Bronchial epithelial cell (primary cell): ENCODE measurements at places on chromosomes 3 and 15. TPM values are rescaled to one million over a fixed set of nuclear protein-coding genes. Genes with fewer than 3 reads are reported as not detected.
A peak's percentile ranks its signal among the peaks of the same experiment; 100 is the strongest.

DNA sequence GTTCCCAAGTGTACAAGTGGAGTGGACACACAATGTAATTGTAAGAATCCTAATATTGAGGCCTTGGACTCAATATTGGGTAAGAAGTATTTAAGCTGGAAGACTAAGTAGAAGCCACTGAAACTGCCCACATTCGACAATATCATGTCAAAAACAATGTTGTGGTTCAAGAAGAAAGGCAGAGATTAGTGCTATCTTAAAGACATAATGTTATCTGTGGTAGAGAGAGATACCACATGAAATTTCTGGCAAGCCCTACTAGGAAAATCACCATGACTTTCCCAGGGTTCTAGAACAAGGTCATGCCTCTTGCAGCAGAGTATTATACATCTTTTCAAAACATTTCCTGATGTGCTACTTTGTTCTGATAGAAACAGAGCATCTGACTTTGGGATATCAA is 192.6 kb downstream of the RAP2B start:
- DNase-seq = no peak

DNA sequence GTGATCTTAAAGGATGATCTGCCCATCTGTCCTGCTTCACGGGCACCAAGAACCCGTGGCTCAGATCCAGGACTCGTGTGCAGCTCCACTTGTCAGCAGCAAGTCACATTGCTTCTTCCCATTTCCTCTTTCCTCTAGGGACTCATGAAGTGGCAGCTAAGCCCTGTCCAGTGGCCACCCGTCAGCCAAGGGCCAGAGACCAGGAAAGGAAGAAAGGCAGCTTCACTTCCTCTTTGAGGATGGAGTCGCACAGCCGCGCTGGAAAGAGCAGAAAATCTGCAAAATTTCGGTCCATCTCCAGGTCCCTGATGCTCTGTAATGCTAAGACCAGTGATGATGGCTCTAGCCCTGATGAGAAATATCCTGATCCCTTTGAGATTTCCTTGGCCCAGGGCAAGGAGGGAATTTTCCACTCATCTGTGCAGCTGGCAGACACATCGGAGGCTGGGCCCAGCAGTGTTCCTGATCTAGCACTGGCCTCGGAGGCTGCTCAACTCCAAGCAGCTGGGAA is 28.5 kb downstream of the IL16 start:
- no peak for DNase-seq

ISL2 gene
- total RNA-seq = 0.26 TPM in 1 of 2 replicates, not detected in the other

- peak; percentile 87 for DNase-seq
Measured at GRCh38 chr3:170488802-170489201, 70.1 kb downstream of the CLDN11 start.

DNA sequence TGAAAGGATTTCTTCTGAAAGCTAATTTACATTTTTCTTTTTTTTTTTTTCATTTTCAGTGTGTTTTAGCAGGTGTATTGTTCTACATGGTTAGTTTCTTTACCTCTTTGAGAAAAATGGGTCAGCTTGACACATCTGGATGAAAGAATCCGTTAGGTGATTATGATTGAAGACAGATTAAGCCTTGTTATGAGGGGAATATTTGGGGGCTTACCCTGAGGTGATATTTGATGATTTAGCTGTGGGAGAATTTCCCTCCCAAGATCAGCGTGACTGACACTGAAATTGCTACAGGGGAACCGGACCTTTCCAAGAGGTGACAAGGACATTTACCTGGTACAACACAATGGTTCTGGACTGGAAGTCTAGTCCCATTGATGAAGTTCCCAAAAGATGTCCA is 147.5 kb downstream of the NFKBIZ start:
- no peak for DNase-seq

- no peak for DNase-seq
Measured at GRCh38 chr15:70111203-70112073, 13.7 kb upstream of the TLE3 start.

TPRG1 gene
- 1.6 and 2.4 TPM in 2 replicates for total RNA-seq

DNA sequence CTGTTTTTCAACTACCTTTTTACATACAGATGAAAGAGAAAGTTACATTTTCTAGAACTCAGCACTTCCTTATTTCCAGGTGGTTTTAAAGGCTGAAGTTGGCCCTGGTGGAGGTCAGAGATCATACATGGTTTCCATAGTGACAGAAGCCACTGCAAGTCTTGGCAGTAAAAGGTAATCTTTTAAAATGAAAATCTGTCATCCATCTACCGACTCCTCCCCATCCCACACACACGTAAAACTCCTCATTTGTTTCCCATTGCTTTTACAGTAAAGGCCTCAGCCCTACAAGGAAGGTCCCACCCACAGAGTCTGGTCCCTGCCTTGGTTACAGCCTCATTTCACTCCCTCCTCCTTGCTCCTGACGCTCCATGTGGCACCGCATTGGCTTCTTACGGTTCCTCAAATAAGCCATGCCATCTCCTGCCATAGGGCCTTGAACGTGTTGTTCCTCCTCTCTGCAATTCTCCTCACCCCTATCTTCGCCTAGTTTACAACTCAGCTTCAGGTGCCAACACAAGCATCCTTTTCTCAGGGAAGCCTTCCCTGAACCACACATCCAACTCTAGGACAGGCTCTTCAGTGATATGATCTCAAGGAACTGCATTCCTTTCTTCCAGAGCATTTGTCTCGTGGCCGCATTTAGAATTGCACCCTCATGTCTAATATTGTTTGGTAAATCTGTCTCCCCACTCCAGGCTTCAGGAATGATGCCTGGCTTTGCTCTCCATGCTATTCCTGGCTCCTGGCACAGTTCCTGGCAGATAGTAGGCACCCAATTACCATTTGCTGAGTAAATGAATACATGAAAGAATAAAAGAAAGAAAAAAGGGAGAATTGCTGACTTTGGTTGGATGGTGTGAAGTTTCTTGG is 2.6 kb downstream of the CYP19A1 start:
- no peak for DNase-seq

FBXW12 gene
- total RNA-seq = not detected in 2 replicates

GRCh38 chr15:39657668-39658067 is 76.8 kb downstream of the THBS1 start:
- DNase-seq = peak; percentile 26

HYAL1 gene
- 7.1 and 8.3 TPM in 2 replicates for total RNA-seq

GRCh38 chr3:3798631-3799113 is 559 bp upstream of the LRRN1 start:
- DNase-seq = no peak

GRCh38 chr3:179958143-179958542 is 78.6 kb downstream of the PEX5L start:
- no peak for DNase-seq

- DNase-seq = no peak
Measured at GRCh38 chr3:11634081-11634635, 9.6 kb downstream of the VGLL4 start.

TTC21A gene
- total RNA-seq = 1.1 and 1.8 TPM in 2 replicates

SPESP1 gene
- total RNA-seq = 3.8 and 4.2 TPM in 2 replicates

GRCh38 chr3:98596541-98597500 is 3.4 kb upstream of the CPOX start:
- DNase-seq = peak; percentile 49

TGM4 gene
- under 0.01 TPM in 2 replicates for total RNA-seq

- DNase-seq = no peak
Measured at GRCh38 chr3:38563070-38563885, 67.1 kb downstream of the EXOG start.

DNA sequence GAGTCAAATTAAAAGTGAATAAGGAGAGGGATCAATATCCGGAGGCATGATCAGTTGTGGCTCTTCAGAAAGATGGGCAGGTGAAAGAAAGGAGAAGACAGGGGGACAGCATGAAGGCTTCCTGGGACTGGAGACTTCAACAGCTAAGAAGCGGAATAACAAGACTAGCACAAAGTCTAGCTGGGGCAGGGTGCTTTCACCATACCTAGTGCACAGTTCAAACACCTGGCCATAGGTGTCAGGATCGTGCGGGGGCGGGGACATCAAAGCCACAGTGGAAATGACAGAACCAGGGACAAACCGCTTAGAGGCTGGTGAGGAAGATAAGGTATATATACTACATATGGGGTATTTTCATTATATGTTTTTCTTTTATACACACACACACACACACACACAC is 66.2 kb upstream of the FOXP1 start:
- no peak for DNase-seq

DNA sequence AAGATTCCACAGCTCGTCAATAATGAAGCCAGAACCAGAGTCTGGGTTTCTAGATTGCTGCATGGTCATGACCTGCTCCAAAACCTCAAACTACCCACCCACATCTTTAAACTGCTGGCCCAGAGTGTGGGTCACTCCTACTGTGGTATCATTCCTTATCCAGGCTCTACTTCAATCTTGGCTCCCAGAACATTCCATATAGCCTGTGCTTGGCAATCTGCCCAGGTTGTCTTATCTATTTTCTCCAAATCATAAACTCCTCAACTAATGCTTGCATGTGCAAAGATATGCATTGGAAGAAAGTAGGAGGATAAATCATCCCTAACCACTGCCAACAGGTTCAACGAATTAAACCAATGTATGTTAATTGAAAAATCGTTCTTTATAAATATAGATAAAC is 169.7 kb downstream of the ANXA2 start:
- DNase-seq = no peak

ZMYND10 gene
- total RNA-seq = 0.13 and 0.53 TPM in 2 replicates

SNTN gene
- not detected in 2 replicates for total RNA-seq

KLHL6 gene
- under 0.01 TPM in 2 replicates for total RNA-seq

CCR2 gene
- total RNA-seq = 0.13 TPM in 1 of 2 replicates, not detected in the other

DNA sequence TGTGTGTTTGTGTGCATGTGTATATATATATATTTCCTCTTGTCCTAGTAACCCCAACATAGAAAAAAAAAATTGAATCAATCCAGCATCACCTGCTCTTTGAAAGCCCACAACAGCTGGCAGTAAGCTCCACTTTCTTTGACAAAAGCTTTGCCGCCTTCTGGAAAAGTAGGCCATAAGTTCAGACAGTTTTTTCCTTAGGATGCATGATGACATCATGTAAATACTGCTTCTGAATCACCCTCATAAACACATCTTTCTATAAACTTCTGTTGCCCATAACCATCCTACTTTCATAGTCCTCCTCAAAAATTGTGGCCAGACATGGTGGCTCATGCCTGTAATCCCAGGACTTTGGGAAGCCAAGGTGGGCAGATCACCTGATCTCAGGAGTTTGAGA is 67.4 kb downstream of the CSNK1G1 start:
- DNase-seq = no peak

- no peak for DNase-seq
Measured at GRCh38 chr15:76353023-76353577, 16.5 kb downstream of the ISL2 start.

DNA sequence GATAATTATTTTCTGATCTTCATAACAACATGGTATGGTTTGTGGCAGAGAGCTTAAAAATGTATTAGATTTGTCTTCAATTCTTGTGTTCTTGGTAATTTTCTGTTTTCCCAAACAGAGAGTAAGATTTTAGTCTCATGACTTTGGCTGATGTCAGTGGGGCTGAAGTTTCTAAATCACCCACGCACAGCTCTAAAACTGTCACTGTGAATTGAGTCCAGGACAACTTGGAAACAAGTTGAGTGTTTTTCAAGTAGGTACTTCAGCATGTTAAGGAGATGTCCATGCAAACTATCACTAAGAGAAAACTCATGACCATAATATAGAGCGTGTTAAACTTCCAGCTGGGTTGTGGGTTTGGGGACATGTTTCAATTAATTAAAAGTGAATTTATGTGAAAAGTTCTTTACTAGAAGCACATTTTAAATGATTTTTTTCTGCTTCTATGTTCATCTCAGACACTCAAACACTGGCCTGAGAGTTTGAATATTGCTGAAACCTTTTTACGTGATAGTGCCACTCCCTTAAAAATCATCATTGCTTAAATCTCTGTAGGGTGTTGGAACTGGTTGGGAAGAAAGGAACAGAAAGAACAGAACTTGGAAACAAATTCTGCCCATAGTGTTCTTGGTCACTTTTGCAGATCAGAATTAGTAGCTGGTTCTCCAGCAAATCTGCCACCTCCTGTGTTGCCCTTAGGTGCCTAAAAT is 89.8 kb downstream of the KLHL25 start:
- no peak for DNase-seq

- DNase-seq = no peak
Measured at GRCh38 chr3:25748189-25748588, 35.1 kb downstream of the NGLY1 start.

DNA sequence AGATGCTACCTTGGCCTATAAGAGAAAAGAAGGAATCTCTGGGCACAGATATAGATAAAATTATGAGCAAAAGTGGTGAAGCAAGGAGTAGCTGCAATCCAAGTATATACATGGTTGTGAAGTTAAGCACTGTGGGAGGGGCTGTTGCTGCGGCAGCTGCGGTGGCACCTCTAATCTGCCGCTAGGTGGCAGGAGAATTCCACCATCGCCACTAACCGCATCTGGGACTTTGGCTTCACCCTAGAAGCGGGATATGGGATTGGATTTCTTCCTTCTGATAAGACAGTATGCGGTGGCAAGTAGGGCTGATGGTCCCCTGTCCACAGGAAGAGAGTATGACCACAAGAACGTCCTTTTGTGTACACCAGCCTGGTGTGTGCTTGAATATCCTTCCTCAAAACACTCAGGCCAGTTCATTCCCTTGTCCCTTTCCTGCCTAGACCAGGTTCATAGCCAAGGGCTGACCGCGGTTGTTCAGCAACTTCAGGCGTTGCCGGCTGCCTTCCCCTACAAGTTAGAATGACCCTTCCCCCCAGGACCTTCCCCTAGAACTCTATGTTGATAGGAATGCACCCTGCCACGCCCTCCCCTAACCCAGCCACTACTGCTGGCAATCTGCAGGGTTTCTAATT is 5.1 kb downstream of the MAGEL2 start:
- peak; percentile 27 for DNase-seq

GRCh38 chr15:78177447-78177873 is 28.3 kb downstream of the IDH3A start:
- peak; percentile 15 for DNase-seq

PROS1 gene
- total RNA-seq = 4.2 and 6.0 TPM in 2 replicates

DNA sequence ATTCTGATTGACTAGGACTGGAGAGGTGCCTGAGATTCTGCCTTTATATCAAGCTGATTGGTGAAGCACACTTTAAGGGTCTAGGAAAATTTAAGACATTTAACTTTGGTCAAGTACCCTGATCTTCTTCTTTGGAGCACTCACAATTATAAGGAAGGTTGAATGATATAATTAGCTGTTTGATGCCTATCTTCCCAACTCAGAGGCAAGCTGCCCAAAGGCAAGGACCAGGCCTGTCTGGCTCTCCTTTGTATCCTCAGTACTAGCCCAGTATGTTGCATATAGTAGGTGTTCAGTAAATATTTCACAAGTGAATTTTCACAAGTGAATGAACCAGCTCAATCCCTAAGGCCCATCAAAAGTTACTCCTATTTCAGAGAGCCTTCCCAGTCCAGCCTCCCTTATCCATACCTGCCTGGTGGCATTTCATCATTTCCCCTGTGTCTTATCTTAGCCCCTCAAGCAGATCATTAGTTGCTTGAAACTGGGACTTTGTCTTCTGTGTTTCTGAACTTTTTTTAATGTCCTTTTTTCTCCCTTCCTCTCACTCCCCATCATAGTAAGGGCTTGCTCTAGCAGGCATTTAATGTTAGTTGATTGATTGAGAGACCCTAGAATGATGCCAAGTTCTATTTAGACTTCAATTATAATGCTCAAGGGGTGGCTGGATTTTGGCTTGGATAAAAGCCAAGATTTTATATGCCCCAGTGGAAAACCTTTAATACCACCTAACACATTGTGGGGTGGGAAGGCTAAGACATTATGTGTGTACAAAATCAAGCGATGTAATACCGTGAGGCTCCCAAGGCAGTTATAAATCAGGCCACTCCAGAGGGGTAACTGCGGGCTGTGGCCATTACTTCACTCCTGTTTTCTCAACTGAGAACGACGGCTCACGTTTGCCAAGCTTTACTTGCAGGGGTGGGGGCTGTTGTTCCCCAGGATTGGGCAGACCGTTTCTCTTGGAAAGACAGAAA is 43.2 kb upstream of the BOC start:
- no peak for DNase-seq
